Cerebellar cortex (tissue), 1 donor: ENCODE measurements at places on chromosomes 16 and 17.
A peak's percentile ranks its signal among the peaks of the same experiment; 100 is the strongest.

DNA sequence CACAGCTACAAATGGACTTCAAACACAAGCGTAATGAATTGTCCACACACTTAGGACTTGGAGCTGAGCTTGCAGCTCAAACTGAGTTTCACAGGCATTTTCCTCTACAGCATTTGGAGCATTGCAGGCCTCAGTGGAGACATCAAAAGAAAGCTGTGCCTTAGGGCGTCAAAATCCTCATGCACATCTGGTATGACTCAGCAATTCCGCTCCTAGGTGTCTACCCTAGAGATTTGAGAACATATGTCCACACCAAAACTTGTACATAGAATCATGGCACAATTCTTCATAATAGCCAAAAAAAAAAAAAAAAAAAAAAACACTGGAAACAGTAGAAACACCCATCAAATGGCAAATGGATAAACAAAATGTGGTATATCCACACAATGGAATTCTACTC is 47.1 kb downstream of the GP2 start:
- no peak for DNase-seq

- no peak for DNase-seq
These were observed 32.2 kb downstream of the FZD2 start for GRCh38 chr17:44589316-44590071.

GRCh38 chr16:19431636-19432340 is 14.1 kb downstream of the TMC5 start:
- no peak for DNase-seq

DNA sequence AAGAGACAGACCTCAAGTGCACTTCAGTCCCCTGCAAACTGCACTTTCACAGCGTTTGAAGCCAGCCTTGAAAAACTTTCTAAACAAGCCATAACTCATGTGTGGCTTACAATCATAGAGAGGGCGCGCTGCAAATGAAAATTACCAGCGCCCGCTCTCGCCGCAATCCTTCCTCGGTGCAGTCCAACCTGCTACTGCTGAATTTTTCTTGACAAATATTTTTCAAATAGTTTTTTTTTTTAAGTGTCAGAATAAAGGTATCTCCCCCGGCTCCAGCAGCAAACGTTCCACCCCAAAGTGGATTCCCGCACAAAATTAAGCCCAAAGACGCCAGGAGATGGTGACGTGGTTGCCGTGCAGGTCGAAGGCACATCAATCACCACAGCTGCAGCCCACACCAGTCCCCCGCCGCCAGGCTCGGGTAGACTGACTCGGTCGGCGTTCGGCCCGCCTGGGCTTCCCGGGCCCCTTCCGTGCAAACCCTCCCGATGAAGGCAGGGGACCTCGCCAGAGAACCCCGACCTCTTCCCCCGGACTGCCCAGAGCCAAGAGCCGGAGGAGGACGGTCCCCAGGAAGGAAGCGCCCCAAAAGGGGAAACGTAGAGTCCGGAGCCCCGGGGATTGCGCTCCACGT is 630 bp downstream of the GRB2 start:
- peak; percentile 34 for DNase-seq

GRCh38 chr17:44376124-44376523 is 12.5 kb upstream of the FAM171A2 start:
- DNase-seq: no peak

DNA sequence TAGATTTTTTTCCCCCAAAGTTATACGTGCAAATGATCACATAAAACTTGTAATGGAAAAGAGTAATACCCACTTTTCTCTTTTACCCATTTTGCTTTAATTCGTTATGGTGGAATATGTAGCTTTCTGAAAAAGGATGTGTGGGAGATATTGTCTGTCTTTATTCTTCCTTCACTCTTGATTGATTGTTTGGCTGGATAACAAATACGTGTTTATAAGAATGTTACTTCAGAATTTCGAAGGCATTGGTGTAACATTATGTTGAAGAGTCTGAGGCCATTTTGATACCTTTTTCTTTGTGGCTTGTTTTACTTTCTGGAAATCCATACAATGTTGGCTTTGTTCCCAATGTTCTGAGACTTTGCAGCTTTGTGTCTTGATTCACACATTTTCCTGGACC is 71.4 kb downstream of the BCAS3 start:
- no peak for DNase-seq

GRCh38 chr16:67208154-67208896 is 9.4 kb downstream of the ELMO3 start:
- no peak for DNase-seq

DNA sequence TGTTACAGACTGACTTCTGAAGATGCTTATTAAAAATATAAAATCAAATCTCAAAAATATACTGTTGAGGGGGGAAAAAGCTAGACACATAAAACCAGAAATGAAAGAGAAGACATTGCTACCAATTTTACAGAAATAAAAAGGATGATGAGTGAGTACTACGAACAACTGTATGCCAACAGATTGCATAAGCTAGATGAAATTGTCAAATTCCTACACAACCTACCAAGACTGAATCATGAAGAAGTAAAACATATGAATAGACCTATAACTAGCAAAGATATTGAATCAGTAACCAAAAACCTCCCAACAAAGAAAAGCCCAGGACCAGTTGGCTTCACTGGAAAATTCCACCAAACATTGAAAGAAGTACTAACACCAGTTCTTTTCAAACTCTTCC is 3.5 kb upstream of the CAPNS2 start:
- DNase-seq: no peak

DNA sequence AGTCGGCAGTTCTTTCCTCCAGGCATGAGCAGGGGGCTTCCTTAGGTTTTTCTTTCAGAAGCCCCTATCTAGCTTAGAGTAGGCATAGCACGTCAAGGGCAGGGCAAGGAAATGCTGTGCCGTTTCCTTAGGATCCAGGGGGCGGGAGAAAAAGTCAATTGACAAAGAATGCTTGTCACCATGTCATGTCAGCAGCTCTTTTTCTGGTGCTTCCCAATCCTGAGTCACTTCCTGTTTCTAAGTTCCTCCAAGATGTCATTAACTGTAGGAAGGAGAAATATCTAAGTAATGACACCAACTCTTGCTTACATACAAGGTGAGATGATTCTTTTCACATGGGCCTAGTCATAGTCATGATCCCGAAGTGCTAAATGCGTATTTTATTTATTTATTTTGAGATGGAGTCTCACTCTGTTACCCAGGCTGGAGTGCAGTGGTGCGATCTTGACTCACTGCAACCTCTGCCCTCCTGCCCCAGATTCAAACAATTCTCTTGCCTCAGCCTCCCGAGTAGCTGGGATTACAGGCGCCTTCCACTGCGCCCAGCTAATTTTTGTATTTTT is 35.2 kb downstream of the GJC1 start:
- DNase-seq: peak; percentile 63

GRCh38 chr17:41710472-41711090 is 1.6 kb upstream of the GAST start:
- no peak for DNase-seq

DNA sequence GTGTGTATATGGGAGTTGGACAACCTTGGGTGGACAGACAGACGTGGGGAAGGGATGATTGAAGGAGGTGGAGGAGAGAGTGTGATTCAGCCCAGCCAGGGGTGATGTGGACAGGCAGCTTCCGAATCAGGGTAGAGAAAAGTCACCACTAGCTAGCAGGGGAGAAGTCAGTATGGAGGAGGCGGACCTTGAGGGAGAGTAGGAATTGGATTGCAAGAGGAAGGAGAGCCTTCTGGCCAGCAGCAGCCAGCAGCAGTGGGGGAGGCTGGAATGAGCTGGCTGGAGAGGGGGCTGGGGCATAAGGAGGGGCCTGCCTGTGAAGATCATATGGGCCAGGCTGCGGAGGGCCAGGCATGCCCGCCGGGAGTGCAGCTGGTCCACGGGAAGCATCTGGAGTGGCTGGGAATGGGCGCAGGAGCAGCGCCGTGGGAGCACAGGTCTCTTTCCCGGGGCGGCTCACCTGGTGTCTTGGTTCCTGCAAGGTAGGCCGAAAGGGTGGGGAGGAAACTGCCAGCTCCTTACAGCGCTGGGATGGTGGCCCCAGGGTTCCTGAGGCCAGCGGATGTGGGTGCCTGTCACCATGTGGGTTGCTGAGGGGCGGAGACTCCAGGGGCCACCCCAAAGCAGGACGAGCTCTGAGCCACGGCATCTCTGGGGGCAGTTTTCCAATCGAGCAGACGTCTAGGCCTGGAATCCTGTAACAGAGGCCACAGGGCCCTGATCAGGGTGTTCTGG is 235.3 kb downstream of the SEC14L1 start:
- peak; percentile 40 for DNase-seq

- DNase-seq: peak; percentile 57
These were observed 6.2 kb upstream of the WFIKKN1 start for GRCh38 chr16:624526-625070.

DNA sequence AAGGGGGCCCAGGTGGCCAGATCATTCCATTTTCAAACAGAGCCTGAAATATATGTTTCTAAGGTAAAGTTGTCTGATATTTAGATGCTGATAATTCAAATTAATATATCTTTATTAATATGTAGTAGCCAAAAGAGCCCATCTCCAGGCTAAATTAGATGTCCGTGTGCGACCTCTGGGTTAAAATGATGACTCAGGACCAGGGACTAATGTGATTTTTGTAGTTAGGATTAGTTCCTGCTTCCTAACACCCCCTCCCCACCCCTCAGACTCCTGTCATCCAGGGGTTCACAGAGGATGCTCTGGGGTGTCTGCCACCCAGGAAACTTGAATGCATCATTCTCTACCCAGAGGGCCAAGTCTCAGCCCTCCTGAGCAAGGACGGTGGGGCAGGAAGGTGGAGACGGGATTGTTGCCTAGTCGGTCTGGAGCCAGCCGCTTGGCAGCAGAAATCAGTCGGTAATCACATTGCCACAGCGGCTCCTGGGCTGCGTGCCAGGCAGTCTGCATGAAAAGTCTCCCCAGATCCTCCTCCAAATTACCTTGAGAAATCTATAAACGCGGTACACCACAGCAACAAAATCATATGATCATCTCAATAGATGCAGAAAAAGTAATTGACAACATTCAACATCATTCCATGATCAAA is 29.8 kb downstream of the CNGB1 start:
- peak; percentile 25 for DNase-seq

GRCh38 chr17:39197380-39198185 is at the start of gene CACNB1:
TSS of gene CACNB1 (minus strand) at chr17:39197669. CDS start at chr17:39197495, 174 bp downstream.
- peak; percentile 78 for DNase-seq

- DNase-seq: no peak
These were observed 14.8 kb downstream of the MYOCD start for GRCh38 chr17:12680407-12680897.

GRCh38 chr16:48110000-48110399 is 45.8 kb downstream of the ABCC12 start:
- no peak for DNase-seq

GRCh38 chr17:28693869-28694268 is 17.8 kb downstream of the PROCA1 start:
- DNase-seq: no peak

- no peak for DNase-seq
These were observed 82.9 kb upstream of the CHMP6 start for GRCh38 chr17:80908776-80909175.
